ENCODE measurements at places on chromosomes 2 and 18.

DNA sequence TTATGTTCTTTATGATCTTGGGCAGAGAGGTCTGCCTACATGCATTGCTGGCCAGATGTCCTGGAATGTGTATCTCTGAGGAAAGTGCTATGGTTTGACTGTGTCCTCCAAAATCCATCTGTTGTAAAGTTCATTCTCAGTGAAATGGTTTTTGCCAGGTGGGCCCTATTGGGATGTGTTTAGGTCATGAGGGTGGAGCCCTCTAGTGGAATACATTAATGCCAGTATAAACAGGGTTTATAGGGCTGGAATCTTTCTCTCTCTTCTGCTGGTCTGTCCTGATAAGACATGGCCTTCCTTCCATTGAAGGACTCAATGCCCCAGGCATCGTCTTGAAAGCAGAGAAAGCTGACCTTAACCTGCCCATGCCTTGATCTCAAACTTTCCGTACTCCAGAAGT, 258.5 kb downstream of the RPIA start:
- no peak for DNase-seq

- no peak for DNase-seq
Observed at GRCh38 chr2:215684448-215685237, 248.8 kb upstream of the FN1 start.

DNA sequence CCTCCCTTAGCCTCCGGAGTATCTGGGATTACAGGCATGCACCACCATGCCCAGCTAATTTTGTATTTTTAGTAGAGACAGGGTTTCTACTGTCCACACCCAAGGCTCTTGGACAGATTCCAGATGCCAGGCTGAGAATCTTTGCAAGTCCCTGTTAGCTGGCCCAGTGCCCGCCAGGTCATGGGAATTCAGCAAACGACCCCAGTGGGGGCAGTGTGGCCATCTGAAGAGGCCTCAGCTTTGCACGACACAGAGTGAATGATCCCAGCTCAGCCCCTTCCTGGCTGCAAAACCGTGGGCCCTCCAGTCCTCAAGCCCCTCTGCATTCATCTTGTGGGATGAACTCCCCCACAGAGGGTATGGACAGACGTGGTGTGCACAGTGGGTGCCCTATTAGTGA, 179.5 kb upstream of the ID2 start:
- no peak for DNase-seq

- DNase-seq, result no peak
Observed at GRCh38 chr2:20611077-20611843, 39.6 kb downstream of the HS1BP3 start.

DNA sequence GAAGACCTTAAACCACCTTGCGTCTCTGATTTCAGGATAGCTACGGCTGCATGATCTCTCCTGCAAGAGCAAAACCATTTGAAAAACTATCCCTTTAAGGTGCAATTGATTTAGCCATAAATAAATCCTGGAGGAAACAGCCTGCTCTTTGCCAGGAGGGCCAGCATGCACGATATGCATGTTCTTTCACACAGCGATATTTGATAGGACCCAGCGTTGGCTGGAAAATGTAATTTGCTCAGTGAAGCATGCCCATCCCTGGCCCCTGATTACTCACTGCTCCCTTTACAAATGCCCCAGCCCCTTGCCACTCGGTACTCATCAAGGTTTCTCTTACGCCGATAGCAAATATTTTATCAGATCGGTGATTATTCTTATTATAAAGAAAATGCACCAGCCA, 315.4 kb downstream of the CDH2 start:
- no peak for DNase-seq

DNA sequence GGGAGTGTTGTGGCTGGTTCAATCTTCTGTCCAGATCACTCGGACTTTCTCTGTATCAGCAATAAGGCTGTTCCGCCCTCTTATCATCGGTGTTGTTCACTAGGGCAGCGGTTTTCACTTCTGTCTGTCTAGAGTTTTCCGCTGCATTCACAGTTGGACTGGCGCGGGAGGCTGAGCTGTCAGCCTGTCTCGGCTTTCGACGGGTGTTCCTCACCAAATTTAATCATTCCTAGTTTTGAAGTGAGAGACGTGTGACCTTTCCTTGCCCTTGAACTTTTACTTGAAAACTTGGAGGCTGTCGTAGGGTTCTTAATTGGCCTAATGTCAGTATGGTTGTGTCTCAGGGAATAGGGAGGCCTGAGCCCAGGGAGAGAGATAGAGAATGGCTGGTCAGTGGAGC, 108.3 kb downstream of the NFATC1 start:
- DNase-seq, result no peak

DNA sequence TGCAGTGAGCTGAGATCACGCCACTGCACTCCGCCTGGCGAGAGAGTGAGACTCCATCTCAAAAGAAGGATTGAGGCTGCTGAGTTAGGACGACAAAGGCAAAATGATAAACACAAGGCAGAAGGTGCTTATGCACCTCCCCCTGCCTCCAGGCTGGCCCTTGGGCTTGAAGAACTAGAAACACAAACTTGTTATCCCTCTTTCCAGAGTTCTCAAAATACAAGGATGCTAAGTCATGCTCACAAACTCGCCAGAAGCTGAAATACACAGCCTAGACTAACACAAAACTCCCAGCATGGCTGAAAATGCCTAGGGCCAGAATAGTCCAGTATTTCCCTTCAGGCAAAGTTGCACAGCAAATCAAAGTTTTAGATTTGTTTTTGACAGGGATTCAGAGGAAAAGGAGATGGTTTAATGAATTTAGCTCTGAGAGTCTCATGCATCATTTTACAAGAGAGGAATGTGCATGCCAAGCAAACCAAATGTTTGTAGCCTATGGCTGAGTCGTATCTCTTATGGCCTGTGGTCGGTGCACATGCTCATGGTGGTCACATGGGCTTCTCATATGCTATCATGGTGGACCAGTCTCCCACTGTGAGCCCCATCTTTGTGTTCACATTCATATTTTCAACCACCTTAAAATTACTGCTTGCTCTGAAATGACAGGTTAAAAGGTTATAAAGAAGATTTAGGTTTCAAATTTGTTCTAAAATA, 16.2 kb upstream of the MREG start:
- no peak for DNase-seq

DNA sequence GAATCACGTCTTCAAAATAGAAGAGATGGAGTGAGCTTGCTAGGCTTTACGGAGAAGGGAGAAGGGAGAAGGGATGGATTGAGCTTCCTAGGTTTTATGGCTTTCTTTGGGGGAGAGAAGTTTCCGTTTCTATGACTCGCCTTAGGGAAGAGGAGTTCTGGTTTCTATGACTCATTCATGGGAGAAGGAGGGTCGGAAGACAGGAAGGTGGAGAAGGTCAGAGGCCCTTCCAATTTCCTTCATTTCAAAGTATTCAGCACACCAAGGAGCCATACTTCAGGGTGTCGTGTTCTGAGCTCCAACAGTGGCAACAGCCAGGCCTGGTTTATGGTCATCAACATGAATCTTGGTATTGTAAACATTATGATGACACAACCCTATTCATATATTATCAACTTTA, 284.7 kb upstream of the VWC2L start:
- no peak for DNase-seq
